ENCODE measurements at places on chromosomes 7 and 10. TPM values are rescaled to one million over a fixed set of nuclear protein-coding genes. Genes with fewer than 3 reads are reported as not detected.
A peak's percentile ranks its signal among the peaks of the same experiment; 100 is the strongest.

DNA sequence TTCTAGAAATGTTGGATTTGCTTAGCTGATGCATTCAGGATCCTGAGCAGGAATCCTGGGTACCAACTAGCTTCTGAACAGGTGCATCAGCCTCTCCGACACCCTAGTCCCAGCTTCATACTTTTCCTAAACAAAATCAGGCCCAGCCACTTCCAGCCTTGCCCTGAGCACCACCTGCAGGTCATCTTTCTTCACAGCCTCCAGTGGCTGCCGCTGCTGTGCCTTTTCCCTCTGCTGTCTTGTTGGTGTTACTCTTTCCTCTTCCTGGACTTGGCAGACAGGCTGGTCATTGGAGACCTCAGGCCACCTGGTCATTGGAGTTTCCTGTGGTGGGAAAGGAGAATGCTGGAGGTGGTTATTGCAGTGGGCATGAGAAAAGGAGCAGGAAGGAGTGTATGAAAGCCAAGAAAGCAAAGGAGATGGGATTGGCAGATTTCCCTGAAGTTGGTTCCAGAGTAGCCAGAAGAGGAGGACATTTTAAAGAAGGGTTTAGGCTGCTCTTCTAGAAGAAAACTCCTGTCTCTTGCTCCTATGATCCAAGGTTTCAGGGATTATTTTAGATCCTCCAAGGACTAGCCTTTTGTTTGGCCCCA is 48.2 kb upstream of the NFKB2 start:
- DNase-seq, result no peak

The SKIDA1 gene
- total RNA-seq, result 0.58 TPM

The AKR1E2 gene
- total RNA-seq, result 9.2 TPM

DNA sequence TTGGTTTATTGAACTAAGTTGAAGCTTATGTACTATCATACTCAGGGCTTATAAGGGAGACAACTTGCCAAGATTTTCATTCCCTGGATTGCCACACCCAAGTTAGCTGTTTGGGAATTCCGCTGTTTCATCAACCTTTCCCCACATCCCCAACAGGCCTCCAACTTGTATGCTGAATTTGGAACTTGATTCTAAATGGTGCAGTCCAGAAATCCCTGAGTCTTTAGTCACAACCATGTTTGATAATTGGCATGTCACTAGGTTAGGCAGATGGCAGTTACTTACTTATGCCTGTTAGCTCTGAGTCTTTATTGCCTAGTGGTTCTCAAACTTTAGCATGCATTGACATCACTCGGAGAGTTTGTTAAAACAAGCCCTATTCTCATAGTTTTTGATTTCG is 135.4 kb upstream of the PRPS1L1 start:
- DNase-seq, result no peak

DNA sequence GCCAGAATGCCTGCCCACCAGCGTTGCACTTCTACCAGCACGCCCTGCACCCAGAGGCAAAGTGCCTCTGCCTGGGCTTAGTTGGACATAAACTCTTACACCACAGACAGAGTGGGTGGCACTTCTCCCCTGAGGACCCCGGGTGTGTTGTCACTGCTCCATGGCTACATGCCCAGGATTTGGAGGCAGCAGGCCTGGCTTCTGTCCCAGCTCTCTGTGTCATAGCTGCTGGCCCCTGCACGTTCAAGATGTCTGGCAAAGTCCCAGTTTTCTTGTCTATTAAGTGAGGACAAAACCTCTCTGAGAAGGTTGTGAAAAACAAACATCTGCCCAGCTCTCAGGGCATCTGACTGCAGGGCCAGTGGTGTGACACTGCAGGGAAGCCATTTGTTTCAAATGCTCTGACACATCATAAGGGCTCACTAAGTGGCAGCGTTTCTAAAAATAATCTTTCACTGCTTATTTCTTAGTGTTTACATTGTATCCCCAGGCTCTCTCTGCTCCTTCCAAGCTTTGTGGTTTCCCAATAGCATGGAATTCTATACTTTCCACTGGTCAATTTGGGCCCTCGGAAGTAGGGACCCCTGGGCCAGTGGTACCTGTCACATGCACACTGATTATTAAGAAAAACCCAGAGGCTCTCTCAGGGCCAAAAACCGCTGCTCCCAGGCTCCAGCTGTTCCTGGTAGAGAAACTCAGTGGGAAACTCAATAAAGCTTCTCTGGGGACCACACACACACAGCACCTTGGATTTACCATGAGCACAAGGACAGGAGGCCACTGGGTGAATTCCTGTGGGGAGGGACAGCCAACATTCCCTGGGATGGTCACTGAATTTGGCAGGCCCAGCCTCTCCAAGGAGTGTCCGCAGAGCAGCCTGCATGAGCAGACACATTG is 86.2 kb upstream of the ANLN start:
- peak; percentile 93 for DNase-seq

- peak; percentile 76 for DNase-seq
Measured at GRCh38 chr10:1116696-1117280, 60.6 kb downstream of the WDR37 start.

- DNase-seq, result no peak
Measured at GRCh38 chr10:110151467-110151866, 55.9 kb upstream of the MXI1 start.

DNA sequence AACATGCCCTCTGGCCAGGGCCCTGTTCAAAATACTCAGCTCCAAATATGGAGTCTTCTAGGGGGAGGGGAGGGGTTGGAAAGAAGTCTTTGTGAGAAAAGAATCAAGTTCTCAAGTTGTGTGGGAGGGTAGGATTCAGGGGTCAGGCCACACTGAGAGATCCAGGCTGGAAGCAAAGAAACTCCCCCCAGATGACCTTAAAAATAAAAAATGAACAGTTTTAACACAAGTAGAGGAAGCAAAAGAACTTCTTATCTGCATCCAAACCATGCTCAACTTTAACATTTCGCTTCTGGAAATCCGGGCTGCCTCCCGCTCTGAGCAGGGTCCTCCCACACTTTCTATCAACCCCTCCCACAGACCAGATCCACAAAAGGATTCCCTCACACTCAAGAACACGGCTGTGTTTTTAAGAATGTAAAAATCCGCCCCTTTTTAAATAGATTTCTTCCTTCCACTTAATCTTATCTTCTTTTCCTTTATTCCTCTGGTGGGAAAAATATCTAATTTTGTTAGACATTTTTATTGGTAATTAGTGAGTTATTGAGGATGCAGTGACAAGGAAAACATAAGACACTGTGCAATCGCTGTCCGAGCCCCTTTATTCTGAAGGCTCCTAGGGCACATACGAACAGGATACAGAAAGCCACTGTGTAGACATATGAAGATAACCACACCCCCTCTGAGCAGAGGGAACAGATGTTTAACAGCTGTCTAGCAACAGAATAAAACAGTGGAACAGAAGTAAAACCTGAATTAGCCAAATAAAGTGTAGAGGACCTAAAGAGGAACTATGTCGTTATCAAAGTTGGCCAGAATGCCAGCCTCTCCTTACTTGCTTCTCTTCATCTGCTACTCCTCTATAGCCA is 43.8 kb downstream of the CYTH3 start:
- no peak for DNase-seq

- no peak for DNase-seq
Measured at GRCh38 chr7:75876126-75876881, 2.5 kb upstream of the RHBDD2 start.

- peak; percentile 67 for DNase-seq
Measured at GRCh38 chr7:157079116-157079515, 59.6 kb upstream of the UBE3C start.

DNA sequence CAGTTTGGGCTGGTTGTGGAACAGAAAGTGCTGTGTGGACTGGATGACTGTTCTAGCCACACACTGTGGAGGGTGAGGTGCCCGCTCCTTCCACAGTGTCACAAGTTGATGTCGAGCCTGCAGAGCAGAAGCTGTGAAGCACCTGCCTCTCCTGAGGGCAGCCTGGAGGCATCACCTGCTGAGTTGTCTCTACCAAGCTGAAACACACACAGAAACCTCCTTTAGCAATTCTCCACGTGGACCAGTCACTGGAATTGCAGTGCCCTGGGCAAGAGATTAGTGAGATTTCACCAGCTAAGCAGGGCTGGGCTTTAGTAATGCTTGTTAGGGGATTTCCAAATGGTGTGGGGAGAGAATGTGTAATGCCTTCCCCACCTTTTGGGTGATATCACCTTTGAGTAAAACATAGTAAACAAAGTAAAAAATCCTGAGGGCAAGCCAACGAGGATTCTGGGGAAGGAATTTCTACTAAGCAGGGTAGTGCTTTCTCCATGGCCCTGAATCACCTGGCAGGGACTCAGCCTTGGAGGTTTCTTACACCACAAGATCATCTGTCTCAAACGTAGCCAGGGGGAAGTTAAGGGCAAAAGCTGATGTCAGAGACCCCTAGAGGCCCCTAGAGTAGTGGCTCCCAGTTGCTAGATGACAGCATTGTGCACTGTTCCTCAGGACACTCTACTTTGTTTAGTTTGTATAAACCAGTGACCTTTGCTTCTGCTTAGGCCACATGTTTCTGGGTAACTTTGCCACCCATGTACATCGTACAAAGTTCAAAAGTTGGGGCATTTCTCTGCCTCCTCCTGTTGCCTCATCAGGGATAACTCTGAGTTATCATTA is 233.1 kb upstream of the IGFBP3 start:
- no peak for DNase-seq

The ABCB1 gene
- total RNA-seq, result 3.2 TPM

DNA sequence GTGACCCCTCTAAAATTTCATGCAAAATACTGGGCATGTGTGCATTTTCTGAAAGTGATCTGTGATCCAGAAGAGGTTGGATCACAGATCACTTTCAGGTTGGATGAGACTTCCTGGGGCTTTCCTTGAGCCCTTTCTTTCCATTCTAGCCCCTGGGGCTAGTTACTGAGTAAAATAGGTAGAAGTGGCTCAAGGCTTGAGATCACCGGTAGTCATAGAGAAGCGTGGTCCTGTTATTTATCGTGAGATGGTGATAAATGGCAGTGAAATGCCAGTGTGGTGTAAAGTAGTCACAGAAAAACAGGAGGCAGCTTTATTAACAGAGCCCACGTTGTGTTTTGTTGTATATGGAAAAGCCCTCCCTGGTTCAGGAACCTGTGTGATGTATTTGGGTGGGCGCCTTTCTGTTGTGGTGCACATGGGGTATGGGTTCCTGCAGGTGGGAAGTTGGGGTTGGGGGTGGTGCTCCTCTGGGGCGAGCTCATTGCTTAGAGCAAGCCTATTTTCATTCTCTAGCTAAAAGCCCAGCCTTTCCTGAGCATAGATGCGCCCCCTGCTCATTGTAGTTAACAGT is 34.0 kb upstream of the SH2D4B start:
- DNase-seq, result no peak

The UBN2 gene
- 13.5 TPM for total RNA-seq
